ENCODE measurements at places on chromosomes 1 and 21.

DNA sequence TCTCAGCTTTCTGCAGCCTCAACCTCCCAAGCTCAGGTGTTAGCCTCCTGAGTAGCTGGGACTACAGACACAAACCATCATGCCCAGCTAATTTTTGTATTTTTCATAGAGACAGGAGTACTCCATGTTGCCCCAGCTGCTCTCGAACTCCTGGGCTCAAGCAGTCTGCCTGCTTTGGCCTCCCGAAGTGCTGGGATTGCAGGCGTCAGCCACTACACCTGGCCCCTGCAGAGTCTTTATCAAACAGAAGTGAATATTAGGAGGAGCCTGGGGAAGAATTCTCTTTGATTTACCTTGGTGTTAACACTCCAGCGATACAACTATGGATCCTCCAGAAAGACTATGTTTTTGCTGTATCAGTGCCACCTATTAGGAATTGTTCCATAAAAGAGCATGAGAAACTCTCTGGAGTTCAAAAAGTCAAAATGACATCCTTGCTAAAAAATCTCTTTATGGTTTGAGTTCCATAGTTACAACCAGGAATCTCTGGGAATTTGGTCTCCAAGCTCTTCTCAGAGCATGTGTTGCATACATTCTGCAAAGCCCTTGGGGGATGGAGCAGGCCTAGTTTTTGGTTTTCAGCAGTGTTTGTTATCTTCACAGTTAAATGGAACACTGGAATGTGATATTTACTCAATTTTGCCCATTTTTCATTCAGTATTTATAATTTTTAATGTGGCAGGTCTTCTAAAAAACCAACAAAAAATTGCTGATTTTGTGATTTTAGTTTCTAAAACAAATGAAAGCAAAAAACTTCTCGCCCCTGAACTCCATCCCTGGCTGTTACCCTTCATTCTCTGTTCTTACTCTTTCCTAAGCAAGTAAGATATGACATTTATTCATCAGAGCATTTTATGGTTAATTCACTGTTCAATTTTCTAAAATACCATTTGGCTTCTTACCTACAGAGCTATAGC, 77.3 kb downstream of the OLFML2B start:
- no peak for DNase-seq

GRCh38 chr1:165644064-165644735, 13.2 kb downstream of the MGST3 start:
- DNase-seq: no peak

GRCh38 chr1:248696774-248697173, 5.8 kb downstream of the OR14I1 start:
- no peak for DNase-seq

DNA sequence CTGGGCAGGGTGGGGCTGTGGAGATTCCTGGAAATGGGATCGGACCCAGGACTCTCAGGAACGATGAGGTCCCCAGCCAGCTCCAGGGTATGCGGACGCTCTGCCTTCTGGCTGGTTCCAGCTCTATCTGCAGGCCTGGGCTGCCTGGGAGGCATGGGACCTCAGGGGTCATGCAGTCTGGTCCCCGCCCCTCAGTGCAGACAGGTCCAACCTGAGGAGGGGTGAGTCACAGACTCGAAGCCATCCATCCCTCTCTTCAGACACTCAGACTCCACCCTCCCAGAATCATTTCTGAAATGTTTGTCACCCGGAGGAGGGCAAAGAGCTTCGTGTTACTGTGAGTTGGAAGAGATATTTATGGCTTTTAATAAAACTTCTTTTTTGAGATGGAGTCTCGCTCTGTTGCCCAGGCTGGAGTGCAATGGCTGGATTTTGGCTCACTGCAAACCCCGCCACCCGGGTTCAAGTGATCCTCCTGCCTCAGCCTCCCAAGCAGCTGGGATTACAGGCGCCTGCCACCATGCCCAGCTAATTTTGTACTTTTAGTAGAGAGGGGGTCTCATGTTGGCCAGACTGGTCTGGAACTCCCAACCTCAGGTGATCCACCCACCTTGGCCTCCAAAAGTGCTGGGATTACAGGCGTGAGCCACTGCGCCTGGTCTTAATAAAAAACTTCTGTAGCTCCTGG, 5.9 kb upstream of the MYOM3 start:
- no peak for DNase-seq

DNA sequence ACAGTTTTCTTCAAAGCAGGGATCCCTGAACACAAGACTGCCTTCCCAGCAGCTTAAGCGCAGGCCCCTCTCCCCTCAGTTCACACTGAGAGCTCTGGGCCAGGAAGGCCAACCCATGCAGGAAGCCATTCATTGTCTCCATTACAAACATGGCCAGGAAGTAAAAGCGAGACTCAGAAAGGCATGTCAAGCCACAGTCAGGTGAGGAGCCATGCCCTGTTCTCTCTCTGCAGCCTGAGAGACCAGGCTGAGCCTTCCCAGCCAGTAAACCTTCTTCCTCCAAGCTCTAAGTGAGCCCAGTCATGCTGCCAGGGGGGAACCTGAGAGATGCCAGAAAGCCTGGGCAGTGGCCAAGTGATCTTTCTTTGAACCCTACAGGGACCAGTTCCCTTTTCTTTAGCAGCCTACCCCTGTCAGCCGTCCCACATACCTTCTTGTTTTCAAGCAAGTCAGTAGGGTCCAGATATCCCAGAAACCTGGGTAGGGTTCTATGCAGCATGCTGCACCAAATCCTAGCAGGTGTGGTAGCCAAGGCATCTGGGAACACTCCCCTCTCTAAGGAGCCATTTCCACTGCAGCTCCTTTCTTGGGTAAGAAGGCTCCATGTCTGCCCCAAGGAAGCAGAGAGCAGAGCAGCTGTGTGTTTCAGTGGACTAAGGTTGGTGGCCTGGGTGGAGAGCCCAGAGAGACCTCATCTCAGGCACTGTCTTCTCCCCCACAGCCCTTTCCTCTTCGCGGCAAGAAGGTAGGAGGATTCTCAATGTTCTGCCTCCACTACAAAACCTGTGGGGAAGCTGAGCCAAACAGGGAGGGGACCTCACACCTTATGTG, 977 bp downstream of the TRAF3IP3 start:
- DNase-seq: peak; percentile 28

- no peak for DNase-seq
Measured at GRCh38 chr1:21638531-21639341, 30.4 kb downstream of the RAP1GAP start.

GRCh38 chr1:230754796-230755195, 7.6 kb downstream of the CAPN9 start:
- DNase-seq: no peak

DNA sequence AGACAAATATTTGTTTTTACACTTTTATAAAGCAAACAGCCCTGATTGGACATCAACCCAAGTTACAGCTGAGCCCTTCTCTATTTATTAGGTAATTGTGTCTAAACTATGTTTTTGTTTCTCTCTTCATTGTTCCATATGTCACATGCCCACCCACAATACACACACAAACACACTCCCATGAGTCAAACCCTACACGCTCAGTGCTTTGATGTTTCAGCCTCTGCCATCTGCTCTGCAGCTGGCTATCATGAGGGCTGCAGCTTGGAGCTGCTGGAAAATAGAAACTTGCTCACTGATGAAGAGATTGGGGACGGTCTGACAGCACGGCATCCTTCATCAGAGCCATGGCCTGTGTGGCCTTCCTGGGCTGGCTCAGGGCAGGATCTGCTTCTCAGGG, 41.7 kb downstream of the PSMG1 start:
- DNase-seq: no peak

GRCh38 chr1:91864017-91864700, 21.8 kb downstream of the TGFBR3 start:
- no peak for DNase-seq

DNA sequence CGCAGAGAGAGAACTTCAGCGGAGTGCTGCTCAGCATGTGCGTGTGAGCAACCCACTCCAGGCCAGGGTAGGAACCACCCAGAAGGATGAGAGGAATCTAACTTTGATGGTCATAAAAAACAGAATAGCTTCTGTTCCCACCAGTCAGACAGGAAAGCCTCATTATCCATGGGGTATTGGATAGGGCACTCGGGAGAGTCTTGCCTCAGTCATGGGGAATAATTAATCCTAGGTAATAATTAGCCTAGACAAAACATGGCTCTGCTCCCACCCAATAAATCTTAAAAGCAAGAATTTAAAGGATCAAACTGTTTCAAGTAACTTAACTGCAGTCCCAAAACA, 35.3 kb downstream of the LDLRAD1 start:
- DNase-seq: no peak

DNA sequence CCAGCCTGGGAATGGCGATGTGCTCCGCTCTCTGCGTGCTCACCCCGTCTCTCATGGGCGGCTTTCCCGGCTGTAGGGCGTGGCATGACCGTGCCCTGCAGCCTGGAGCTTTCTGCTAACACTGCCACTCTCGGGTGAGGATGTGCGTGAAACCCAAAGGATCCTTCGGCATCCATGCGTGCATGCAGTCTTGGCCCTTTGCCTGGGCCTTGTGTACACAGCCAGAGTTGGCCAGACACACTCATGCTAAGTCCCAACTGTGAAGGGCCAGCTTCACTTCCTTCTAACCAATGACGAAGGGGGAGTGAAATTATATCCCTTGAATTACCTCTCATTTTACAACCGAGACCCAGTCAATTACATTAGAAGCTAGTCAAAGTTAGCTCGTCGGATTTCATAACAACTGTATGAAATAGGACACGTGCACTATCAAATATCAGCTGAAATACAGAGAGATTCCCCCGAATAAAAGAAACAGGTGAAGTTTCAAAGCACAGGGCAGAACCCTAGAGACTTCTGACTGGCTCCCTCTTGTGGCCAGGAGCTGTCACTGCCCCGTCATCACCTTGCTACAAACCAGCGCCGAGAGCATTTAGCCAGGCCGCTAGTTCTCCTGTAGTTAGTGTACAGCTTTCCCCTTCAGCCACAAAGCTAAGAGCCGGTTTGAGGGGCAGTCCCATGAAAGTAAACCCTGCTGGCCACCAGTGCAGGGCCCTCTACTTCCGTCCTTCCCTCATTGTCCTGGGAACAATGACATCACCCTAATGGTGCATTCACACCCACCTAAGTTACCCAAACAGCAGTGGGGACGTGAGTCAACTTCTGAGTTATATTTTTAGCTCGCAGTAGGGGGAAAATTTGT, 63.4 kb upstream of the COA6 start:
- DNase-seq: peak; percentile 62

Data from activated CD4-positive, alpha-beta T cell treated with anti-CD3 and anti-CD28 coated beads for 1 hour (primary cell).